ENCODE measurements at places on chromosomes 12 and 14. TPM values are rescaled to one million over a fixed set of nuclear protein-coding genes. Genes with fewer than 3 reads are reported as not detected.

- peak; percentile 74 for DNase-seq
Observed at GRCh38 chr12:32671930-32672780, 6.9 kb upstream of the DNM1L start.

DNA sequence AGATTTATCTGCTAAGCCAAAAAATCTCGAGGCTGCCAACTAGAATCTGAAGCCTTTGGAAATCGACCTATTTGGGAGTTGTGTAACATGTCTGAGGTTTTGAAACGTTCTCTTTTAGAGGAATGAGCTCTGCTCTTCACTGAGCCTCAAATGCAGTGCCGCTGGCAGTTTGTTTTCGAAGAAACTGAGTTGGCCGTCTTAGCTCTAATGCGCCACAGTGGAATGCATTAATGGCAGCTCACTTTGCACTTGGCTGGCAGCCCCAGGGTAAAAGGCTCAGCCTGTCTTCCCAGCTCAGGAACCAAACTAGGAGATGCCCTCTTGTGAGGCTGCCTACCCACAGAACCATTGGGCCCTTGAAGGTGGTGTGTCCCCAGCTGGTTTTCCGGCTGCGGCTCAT is 53.8 kb downstream of the SFSWAP start:
- DNase-seq: no peak

- no peak for DNase-seq
Observed at GRCh38 chr12:46133751-46134150, 135.1 kb downstream of the SLC38A1 start.

DNA sequence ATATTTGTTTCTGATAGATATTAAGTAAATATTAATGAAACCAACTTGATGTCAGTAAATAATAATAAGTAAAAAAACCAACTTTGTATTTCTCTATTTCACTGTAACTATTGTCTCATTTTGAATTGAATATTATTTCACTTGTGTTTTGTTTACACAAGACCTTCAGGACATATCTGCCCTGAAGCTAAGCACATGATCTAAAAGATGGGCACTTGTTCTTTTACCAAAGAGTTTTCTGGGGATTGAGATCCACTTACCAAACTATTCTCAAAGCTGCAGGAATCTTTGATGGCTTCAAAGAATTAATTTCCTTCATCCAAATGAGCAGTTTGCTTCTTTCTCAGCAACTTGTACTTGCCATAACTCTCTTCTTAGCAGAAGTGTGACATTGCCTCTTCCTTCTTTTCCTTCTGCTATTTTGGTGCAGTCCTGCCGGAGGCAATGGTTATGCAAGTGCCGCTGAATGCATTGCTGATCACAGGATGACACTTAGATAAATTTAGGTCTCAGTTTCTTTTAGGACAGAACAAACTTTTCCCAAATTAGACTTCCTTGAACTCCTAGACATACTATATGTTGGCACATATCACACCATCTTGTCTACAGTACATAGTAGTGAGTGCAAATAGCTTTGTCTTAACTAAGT is 9.2 kb downstream of the FAR2 start:
- DNase-seq: no peak

DNA sequence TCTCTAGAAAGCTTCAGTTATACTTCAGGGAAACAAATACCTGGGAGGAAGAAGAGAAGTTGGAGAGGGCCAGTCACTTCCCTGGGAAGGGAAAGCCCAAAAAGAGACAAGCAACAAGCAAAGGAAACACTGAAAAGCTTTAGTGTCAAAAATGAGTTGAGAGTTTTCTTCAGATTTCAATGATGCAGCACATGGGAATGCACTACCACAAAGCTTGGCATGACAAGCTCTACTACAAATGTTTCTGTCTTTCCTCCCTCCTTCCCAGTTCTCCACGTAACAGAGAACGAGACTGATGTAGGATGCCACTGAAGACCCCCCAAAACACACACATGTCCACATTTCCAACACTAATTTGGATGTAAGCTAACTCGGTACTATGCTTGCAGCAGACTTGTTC is 26.8 kb upstream of the ADAMTS20 start:
- DNase-seq: peak; percentile 76

DNA sequence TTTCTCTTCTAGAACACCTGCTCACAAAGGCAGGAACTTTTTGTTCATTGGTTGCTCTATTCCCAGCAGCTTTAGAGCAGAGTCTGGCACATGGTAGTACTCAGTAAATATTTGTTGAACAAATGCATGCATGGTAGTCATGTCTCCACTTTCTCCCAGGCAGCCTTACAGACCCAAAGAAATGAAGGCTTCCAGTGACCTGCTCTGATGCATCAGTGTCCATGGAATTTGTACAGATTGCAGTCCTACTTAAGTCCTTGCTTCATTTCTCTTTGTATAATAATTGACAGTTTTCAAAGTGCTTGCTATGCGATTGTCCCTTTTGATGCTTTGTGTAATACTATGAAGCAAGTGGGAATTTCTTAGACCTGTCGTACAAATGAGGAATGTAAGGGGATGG is 119.6 kb downstream of the DERA start:
- no peak for DNase-seq

DNA sequence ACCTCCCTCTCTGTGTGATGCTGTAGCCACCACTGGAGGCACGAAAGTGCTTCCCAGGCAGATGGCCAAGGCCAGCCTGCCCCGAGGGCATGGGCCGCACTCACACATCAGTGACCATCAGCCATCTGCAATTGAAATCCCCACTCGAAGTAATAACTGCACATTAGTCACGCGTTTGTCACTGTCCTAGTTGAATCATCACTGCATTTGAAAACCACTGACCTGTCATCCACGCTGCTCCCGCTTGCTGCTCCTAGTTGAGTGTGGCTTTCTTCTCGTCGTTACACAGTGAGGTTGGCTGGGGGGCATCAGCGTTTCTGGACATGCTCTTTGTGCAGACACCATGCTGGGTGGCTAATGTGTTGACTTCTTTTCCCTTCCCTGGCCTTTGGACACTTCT is 176.1 kb downstream of the ADGRD1 start:
- DNase-seq: no peak

The NPFF gene
- total RNA-seq: not detected
